Breast epithelium (tissue), 4 donors: ENCODE measurements at places on chromosomes 4 and X. TPM values are rescaled to one million over a fixed set of nuclear protein-coding genes. Genes with fewer than 3 reads are reported as not detected.

AMTN gene
- not detected for total RNA-seq

ZIC3 gene
- not detected for total RNA-seq

WDR17 gene
- total RNA-seq: 4.5 TPM

NPY2R gene
- 4.4 TPM for total RNA-seq

VCX3A gene
- not detected for total RNA-seq

PLAC8 gene
- 4.5 TPM for total RNA-seq

CDKL5 gene
- 5.3 TPM for total RNA-seq

RAB40A gene
- total RNA-seq: 2.3 TPM

DDIT4L gene
- total RNA-seq: 3.8 TPM

DCTD gene
- 46.0 TPM for total RNA-seq

MAGEE2 gene
- total RNA-seq: not detected

GRCh38 chrX:151790481-151791160 is 56.1 kb downstream of the CNGA2 start:
- DNase-seq: no peak

DNA sequence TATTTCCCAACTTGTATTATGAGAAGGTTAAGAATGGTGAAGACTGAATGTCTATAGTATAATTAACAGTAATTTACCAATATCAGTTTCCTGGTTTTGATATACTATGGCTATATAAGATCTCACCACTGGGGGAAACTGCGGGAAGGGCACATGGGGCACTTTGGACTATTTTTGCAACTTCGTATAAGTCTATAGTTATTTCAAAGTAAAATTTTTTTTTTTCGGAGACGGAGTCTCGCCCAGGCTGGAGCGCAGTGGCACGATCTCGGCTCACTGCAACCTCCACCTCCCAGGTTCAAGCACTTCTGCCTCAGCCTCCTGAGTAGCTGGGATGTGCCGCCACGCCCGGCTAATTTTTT is 46.1 kb downstream of the CXorf58 start:
- DNase-seq: no peak

- DNase-seq: peak; percentile 73
These were observed at the start of gene TMSB4X for GRCh38 chrX:12974796-12975669. Gene TMSB4X, plus strand, starts transcription at chrX:12975110.

GRCh38 chr4:118289794-118290193 is 63.0 kb downstream of the PRSS12 start:
- DNase-seq: no peak

- DNase-seq: no peak
These were observed 2.2 kb downstream of the RBBP7 start for GRCh38 chrX:16867947-16868346.

DNA sequence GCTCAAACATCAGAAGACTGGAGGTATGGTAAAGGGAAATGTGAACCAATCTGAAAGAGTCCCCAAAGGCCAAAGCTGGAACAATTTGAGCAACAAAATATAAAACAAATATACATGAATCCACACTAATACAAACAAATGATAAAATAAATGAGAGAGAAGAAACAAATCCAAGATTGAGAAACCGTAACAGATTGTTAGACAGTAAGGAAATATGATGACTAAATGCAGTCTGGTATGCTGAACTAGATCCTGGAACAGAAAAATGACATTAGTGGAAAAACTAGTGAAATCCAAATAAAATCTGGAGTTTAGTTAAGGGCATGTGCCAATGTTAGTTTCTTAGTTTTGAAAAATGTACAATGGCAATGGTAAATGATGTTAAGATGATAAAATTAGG is 15.9 kb downstream of the PPA2 start:
- no peak for DNase-seq

DNA sequence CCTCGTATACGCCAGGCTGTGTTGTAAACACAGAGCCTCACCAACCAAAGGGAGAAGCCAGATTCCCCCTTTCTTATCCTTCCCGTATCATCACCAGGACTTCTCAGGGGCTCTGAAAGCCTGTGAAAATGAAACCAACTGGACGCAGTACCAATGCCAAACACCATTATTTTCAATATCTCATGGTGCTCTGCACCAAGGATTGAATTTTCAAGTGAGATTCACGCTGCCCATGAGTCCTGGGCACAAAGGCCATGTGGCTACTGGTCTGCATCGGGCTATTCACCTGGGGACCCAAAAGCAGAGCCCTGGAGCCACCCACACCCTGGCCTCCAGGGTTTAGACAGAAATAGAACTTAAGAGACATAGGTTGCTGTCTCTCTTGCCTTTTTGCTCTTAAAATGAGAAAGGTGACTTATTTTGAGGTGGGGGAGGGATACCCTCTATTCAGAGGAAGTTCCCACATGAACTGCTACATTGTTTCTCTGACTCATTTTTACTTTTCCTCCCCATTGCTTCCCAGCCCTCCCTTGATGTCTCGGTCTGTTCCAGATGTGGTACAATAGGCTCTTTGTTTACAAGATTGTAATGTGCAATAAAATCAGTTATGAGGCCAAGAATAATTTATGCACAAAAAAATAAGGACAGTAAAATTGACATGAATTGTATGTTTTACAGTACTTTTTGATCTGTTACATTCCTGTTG is 55.4 kb downstream of the MAML3 start:
- DNase-seq: no peak

GRCh38 chr4:36241771-36242170 is 2.5 kb downstream of the ARAP2 start:
- DNase-seq: no peak

- DNase-seq: no peak
These were observed 197.8 kb downstream of the PALLD start for GRCh38 chr4:168694667-168695066.

DNA sequence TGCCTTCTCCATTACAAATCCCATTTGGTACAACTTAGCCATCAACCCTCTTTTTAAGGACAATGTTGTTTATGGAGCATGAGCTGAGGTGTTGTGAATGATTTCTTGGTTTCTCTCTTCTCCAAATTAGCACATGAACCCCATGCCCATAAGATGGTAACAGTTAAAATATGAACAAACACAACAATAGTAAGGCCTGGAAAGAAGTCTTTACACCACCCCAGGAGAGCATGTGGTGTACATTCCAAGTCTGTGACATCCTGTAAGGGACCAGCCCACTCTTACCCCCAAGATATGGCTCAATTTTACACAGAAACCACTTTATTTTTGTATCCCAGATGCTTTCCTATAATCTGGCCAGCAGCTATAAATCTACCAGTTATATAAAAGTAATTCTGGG is 226.1 kb downstream of the COX18 start:
- DNase-seq: no peak

DNA sequence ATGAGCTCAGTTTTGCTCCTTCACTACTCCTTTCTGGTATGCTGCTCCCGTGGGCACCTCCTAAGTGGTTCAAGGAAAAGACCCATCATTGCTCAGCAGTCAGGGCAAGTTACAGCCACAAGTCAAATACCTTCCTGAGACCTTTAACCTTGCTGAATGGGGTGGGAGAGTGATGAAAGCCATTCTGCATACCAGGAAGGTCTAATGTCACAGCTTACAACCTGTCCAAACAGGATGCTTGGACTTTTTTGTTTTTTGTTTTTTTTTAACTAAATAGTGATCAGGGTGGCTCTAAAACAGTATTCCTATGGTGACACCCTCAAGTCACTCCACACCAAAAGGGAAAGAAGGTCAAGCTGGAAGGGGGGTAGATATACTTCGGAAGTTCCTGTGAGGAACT is 93.1 kb downstream of the GPC3 start:
- no peak for DNase-seq

DNA sequence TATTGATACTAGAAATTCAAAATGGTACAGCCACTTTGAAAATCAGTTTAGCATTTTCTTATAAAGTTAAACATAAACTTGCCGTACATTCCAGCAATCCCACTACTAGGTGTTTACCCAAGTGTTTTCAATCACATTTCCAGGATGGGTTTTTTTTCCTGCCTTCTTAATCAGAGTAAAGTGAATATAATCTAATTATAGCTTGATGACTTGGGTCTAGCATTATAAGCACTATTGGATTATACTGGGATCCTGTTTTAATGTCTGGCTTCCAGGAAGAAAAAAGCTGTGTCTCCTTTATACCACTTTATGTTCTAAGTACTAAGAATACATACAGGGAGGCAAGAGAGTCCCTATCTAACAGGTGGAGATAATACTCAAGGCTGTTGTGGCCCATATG is 103.3 kb upstream of the KLHL13 start:
- no peak for DNase-seq

- DNase-seq: no peak
These were observed 516.6 kb downstream of the PCDH18 start for GRCh38 chr4:137015426-137016409.

- no peak for DNase-seq
These were observed 86.6 kb downstream of the DNAAF6 start for GRCh38 chrX:107293056-107293455.

- DNase-seq: no peak
These were observed 170.2 kb downstream of the RAPGEF2 start for GRCh38 chr4:159273141-159273438.

DNA sequence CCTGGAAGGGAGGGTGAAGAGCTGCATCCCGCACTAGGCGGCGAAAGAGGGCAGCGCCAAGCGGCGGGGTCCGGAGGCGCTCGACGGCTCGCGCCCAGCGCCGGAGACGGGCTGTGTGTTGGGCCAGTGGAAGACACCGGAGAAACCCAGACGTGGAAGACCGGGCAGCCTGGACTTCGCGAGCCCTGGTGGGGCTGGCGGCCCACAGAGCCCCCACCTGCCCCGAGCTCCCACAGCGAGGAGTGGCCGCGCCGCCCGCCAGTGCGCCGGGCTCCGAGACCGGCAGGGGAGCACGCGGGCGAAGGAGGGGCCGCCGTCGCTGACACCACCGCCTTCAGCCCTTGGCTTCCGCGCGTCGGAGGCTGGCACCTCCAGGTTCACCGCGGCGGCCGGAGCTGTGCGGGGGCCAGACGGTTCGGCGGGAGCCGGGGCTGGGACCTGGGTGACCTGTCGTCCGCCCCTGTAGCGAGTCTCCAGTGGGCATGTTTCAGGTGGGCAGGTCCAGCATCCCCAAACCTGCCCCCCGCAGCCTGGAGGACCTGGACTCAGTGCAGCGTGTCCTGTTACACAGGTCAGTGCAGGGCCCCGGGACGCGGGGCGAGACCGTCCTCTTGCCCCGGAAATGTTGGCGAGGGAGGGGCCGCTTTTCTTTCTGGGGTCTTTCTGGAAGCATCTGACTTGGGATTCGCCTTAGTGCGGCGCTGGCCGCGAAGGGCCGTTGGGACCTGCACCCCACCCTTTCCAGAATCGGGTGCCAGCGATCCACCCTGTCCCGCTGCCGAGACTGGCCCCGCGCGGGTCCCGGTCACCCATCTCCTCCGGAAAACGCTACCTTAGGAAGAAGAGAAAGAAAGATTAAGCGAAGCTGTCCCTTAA is 9.6 kb upstream of the INTU start:
- DNase-seq: no peak

DNA sequence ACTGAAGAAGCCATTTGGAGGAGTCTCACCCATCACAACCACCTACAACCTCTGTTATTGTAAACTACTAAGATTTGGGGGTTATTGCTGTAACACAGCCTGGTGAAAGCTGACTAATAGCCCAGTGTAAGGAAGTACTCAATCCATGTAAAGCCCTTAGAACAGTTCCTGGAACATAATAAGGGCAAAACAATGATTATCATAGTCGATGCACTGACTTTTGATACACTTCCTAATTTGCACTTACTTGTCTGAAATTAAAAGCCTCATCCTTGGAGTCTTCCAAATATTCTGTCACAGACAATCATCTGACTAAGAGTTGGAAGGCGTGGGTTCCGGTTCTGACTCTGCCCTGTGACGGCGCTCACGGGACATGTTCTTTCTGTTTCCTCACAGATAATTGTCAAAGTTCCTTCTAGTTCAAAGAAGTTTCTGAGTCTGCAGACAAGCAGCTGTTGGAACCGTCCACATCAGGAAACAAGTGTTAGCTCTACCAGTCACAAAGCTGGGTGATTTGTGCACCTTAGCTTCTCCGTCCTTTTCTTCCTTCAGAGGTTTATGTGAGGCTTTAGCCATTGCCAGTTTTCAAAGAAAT is 33.4 kb upstream of the RASGEF1B start:
- DNase-seq: no peak

- DNase-seq: no peak
These were observed 111.3 kb downstream of the TSPAN7 start for GRCh38 chrX:38672646-38673045.
